ENCODE measurements at places on chromosomes 6 and 20. TPM values are rescaled to one million over a fixed set of nuclear protein-coding genes. Genes with fewer than 3 reads are reported as not detected.

The LZTS3 gene
- polyA plus RNA-seq: 2.6 TPM

The SCGN gene
- not detected for polyA plus RNA-seq

DNA sequence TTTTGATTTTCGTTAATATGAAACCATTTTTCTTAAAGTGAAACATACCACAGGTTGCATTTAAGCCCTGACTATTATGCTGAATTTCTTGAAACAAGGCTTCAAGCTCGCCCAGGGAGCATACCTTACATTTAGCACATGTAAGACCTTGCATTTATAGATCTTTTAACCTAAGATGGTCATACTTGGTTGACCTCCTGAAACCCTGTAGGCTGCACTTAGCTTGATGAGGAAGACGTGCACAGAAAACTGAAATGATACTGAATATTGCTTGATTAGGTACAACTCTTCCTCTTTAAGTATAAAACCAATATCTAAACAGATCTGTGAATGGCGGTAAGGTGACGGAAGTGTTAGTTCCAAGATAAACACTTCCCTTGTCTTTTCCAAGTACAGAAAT is 82.2 kb downstream of the CTNNBL1 start:
- no peak for DNase-seq

DNA sequence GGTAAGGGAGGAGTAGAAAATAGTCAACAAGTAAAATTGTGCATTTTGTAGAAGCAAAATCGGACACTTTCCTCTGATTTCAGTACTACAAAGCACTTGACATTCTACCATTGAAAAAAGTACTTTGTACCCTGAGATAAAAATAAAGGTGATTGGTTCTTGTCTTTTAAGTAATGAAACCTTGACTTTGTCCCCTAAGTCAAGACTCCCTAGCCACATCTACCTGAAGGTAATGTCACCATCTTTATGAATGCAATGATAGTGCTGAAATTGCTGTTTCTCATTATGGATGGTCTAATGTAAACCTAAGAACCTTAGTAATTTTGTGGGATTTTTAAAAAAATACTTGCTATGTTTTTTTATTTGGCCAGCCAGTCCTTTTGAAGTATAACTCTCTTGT is 2.4 kb upstream of the MAN1A1 start:
- DNase-seq: no peak

- no peak for DNase-seq
Observed at GRCh38 chr20:32527447-32528055, 57.6 kb downstream of the NOL4L start.

DNA sequence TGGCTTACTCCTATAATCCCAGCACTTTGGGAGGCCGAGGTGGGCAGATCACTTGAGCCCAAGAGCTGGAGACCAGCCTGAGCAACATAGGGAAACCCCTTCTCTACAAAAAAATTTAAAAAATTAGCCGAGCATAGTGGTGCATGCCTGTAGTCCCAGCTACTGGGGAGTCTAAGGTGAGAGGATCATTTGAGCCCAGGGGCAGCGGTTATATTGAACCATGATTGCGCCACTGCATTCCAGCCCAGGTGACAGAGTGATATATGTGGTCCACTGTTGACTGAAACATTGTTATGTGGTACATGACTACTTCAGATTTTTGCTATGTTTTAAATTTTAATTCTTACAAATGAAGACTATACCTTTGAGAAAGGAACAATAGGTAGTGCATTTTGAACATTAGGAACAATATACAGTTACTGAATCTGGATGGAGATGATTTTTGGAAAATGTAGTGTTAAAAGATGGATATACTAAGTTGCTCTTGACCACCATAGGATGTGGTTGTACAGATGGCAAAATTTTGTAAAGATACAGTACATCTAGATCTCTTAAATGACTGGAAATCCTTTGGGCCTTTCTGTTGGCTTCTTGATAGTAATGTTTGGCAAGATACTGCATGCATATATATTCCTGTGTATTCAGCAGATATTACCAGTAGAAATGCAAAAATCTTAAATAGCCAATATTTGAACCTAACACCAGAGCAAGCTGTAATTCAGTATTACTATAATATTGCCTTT is 35.9 kb downstream of the MAPK14 start:
- no peak for DNase-seq
